Pulmonary artery endothelial cell (primary cell): ENCODE measurements at places on chromosomes 11 and 22. TPM values are rescaled to one million over a fixed set of nuclear protein-coding genes. Genes with fewer than 3 reads are reported as not detected.
A peak's percentile ranks its signal among the peaks of the same experiment; 100 is the strongest.

DNA sequence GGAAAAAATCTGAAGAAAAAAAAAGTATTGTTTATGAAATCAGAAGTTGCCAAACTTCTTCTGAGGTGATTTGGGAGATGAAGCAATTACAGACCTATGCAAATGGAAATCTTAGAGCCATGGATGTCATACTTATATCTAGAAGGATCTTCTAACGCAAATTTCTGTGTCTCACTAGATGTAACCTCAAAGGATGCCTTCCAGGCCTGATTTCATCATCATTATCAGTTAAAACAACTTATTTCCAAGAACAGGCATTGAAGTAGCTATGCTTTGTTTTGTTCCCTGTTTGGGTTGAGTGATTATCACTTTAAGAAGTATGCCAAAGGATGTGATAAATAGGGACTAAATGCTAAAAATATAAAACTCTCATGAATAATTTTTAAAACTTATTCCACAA lies 43.9 kb upstream of the ANGPTL5 start:
- no peak for DNase-seq

- no peak for DNase-seq
Observed at GRCh38 chr22:37529652-37530345, 10.6 kb upstream of the CARD10 start.

GRCh38 chr11:71499125-71499524 lies 27.9 kb upstream of the KRTAP5-7 start:
- no peak for DNase-seq

- peak; percentile 30 for DNase-seq
Observed at GRCh38 chr22:31561238-31561887, 65.0 kb downstream of the SFI1 start.

GRCh38 chr11:28420099-28420498 lies 311.9 kb downstream of the METTL15 start:
- DNase-seq = no peak

Gene TUT1
- 7.7 and 9.6 TPM in 2 replicates for total RNA-seq

Gene MUC5AC
- total RNA-seq = not detected in 2 replicates

GRCh38 chr11:70618431-70619101 lies 220.2 kb downstream of the CTTN start:
- no peak for DNase-seq

- no peak for DNase-seq
Observed at GRCh38 chr11:112303616-112304015, 43.0 kb upstream of the PLET1 start.

Gene TREH
- total RNA-seq = not detected in 2 replicates
